Mucosa of gallbladder (tissue), 1 donor: ENCODE measurements at places on chromosomes 6 and 20. TPM values are rescaled to one million over a fixed set of nuclear protein-coding genes. Genes with fewer than 3 reads are reported as not detected.
A peak's percentile ranks its signal among the peaks of the same experiment; 100 is the strongest.

GRCh38 chr6:16196260-16196983 lies 42.0 kb upstream of the GMPR start:
- no peak for DNase-seq

GRCh38 chr20:52494244-52494643 lies 302.7 kb upstream of the ZFP64 start:
- no peak for DNase-seq

DNA sequence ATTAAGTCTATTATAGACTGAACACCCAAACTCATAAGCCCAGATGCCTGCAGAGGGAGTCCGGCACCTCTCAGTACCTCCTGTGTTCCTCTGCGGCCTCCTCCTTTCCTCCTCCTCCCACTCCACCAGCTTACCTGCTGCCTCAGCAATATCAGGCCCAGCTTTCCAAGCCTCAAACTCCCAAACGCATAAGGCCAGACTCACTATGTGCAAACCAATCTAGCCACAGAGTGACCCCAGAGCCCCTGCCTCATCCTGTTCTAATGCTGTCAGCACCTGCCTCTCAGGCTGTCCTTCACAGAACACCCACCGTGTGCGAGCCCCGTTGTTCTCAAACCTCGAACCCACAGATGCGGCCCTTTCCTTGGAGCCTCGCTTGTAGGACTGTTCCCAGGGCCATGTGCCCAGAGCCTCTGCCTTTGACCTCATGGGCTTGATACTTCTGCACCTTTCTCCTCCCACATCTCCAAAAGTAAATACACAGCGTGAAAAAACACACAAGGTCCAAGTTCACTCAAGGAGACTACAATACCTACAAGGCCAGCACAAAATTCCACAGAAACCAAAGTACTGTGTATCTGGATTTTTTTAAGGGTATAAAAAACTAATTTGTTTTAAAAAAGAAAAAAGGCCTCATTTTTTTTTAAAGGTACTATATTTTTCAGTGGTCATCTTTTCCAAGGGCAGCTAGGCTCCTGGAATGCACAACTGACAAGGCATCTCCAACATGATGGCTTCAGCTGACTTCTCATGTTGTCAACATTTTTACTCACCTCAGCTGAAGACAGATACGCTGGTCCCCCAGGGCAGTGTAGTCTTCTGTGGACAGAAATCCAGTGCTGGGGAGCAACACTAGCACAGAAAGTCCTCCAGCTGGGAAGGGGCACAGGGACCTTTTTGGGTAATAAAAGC lies 52.3 kb downstream of the ABHD12 start:
- DNase-seq, result peak; percentile 33

DNA sequence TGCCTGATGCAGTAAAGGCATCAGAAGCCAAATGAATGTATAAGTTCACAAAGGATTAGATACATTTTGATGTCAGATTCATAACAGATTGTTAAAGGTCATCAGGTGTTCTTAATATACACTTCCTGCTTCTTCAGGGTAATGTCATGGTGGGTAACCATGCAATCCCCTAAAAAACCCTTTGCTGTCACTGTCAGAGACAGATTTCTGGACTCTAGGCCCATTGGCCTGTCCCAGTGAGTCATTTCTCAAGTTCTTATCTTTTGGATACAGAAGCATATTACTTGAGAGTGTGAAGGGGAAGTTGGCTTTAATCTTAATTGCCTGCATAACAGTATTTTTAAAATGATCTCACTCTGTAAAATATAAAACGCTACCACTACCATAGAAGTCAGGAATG lies 895.6 kb upstream of the MAP3K7 start:
- DNase-seq, result no peak

GRCh38 chr6:2615251-2615650 lies 135.5 kb downstream of the MYLK4 start:
- DNase-seq, result no peak

- no peak for DNase-seq
Measured at GRCh38 chr6:150229436-150230163, 86.8 kb downstream of the PPP1R14C start.

DNA sequence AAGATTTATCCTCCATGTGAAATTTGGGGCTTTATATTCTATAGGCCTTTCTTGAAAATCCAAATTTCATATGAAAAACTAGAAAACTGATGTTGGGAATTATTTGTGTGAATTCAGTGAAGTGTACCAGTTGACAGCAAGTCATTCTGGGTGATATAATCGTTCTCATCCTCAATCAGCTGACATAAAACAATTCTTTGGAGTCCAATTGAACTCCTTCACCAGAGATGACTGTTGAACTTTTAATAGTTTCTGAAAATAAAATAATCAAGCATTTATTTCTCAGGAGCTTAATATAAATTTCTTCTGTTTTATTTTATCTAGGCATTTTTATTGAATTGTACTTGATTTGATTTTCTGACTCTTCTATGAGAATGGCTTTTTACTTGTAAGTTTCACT lies 92.6 kb downstream of the ADGRB3 start:
- DNase-seq, result no peak

NHSL1 gene
- total RNA-seq, result 44.3 TPM

AHI1 gene
- 20.0 TPM for total RNA-seq

PSORS1C1 gene
- total RNA-seq, result 11.0 TPM

DAAM2 gene
- 12.5 TPM for total RNA-seq
